Smooth muscle cell of bladder (primary cell): ENCODE measurements at places on chromosomes 2 and 18. TPM values are rescaled to one million over a fixed set of nuclear protein-coding genes. Genes with fewer than 3 reads are reported as not detected.

PLCD4 gene
- total RNA-seq, result 1.8 TPM in 2 replicates

TUBA3D gene
- total RNA-seq, result not detected in 2 replicates

LAMA1 gene
- total RNA-seq, result 11.7 and 55.3 TPM in 2 replicates

TRIM43 gene
- total RNA-seq, result not detected in 2 replicates

GREB1L gene
- 0.09 TPM in 1 of 2 replicates, not detected in the other for total RNA-seq

FMNL2 gene
- 20.8 and 21.2 TPM in 2 replicates for total RNA-seq

PECR gene
- 14.6 and 16.6 TPM in 2 replicates for total RNA-seq

CRYGD gene
- not detected in 2 replicates for total RNA-seq

HOXD3 gene
- 0.14 and 0.28 TPM in 2 replicates for total RNA-seq

C1D gene
- total RNA-seq, result 10.4 and 12.5 TPM in 2 replicates

TEX44 gene
- total RNA-seq, result not detected in 2 replicates

SLC40A1 gene
- total RNA-seq, result 28.0 and 103 TPM in 2 replicates
